ENCODE measurements at places on chromosomes 2 and 18. TPM values are rescaled to one million over a fixed set of nuclear protein-coding genes. Genes with fewer than 3 reads are reported as not detected.

The PAIP2B gene
- 0.35 TPM for total RNA-seq

The LOXHD1 gene
- not detected for total RNA-seq

The LRRC30 gene
- not detected for total RNA-seq

The HOXD8 gene
- 5.7 TPM for total RNA-seq

The TFPI gene
- total RNA-seq, result 55.3 TPM

The NOL4 gene
- total RNA-seq, result not detected

The G6PC2 gene
- not detected for total RNA-seq

The ARHGAP25 gene
- 0.19 TPM for total RNA-seq

The IL36A gene
- not detected for total RNA-seq

The SPATA3 gene
- not detected for total RNA-seq

The EGR4 gene
- 0.31 TPM for total RNA-seq

The TUBA3E gene
- 0.14 TPM for total RNA-seq

The MAPK4 gene
- 0.09 TPM for total RNA-seq

The RFX8 gene
- not detected for total RNA-seq

The KCNG2 gene
- total RNA-seq, result not detected

The RAB27B gene
- total RNA-seq, result 10.4 TPM

The FARSB gene
- total RNA-seq, result 49.7 TPM

The CD8A gene
- total RNA-seq, result 0.37 TPM

The PUM2 gene
- total RNA-seq, result 36.4 TPM

The STAT4 gene
- 3.9 TPM for total RNA-seq

The SLC23A3 gene
- 0.72 TPM for total RNA-seq

The NAT8 gene
- total RNA-seq, result not detected

The AQP12A gene
- total RNA-seq, result not detected

The ZNF804A gene
- total RNA-seq, result not detected

The TRIM43 gene
- 0.07 TPM for total RNA-seq

The HOXD9 gene
- 1.7 TPM for total RNA-seq

The ANTXR1 gene
- 134 TPM for total RNA-seq

The CDK5R2 gene
- 3.0 TPM for total RNA-seq

The SERPINB12 gene
- total RNA-seq, result not detected

The IL1R2 gene
- 0.97 TPM for total RNA-seq

The SLC5A7 gene
- not detected for total RNA-seq

The ELOA2 gene
- total RNA-seq, result not detected

The CCDC148 gene
- 0.39 TPM for total RNA-seq

The ADAM23 gene
- total RNA-seq, result 8.5 TPM

The STK25 gene
- total RNA-seq, result 91.2 TPM
